Liver (tissue), 10 donors: ENCODE measurements at places on chromosomes 13 and 19. TPM values are rescaled to one million over a fixed set of nuclear protein-coding genes. Genes with fewer than 3 reads are reported as not detected.

GRCh38 chr13:101382086-101382485 lies 34.2 kb downstream of the NALCN start:
- no peak overlapping the region for H3K4me3 ChIP-seq
- no peaks in the 10 kb centered on the region for H3K4me1 ChIP-seq
- DNase-seq: no peak
- no peak overlapping the region for H3K27ac ChIP-seq

- no peak overlapping the region for H3K27ac ChIP-seq
- peak overlapping the region; percentile 60 for H3K4me3 ChIP-seq
- H3K27me3 ChIP-seq: no peaks in the 10 kb centered on the region
- peak; percentile 55 for DNase-seq
Observed at GRCh38 chr19:45496349-45496953, 396 bp downstream of the RTN2 start.

- no peak for DNase-seq
- no peaks in the 10 kb centered on the region for H3K36me3 ChIP-seq
- peak overlapping the region; percentile 78 for H3K27ac ChIP-seq
- H3K4me1 ChIP-seq: peaks cover 39% of the 10 kb centered on the region
- no peaks in the 10 kb centered on the region for H3K27me3 ChIP-seq
Observed at GRCh38 chr19:17074634-17075034, 618 bp downstream of the HAUS8 start.

GRCh38 chr13:37158481-37158880 lies 53.0 kb upstream of the CSNK1A1L start:
- no peak overlapping the region for H3K27ac ChIP-seq
- no peak overlapping the region for H3K4me3 ChIP-seq
- no peak for DNase-seq
- no peaks in the 10 kb centered on the region for H3K27me3 ChIP-seq
- no peaks in the 10 kb centered on the region for H3K4me1 ChIP-seq

GRCh38 chr13:114142137-114142550 lies 9.7 kb upstream of the RASA3 start:
- no peak overlapping the region for H3K4me3 ChIP-seq
- H3K36me3 ChIP-seq: no peaks in the 10 kb centered on the region
- no peaks in the 10 kb centered on the region for H3K4me1 ChIP-seq
- no peaks in the 10 kb centered on the region for H3K27me3 ChIP-seq

- no peak for DNase-seq
- no peak overlapping the region for H3K27ac ChIP-seq
- no peaks in the 10 kb centered on the region for H3K4me1 ChIP-seq
- H3K36me3 ChIP-seq: no peaks in the 10 kb centered on the region
Observed at GRCh38 chr19:30778061-30778460, 405.9 kb downstream of the ZNF536 start.

DNA sequence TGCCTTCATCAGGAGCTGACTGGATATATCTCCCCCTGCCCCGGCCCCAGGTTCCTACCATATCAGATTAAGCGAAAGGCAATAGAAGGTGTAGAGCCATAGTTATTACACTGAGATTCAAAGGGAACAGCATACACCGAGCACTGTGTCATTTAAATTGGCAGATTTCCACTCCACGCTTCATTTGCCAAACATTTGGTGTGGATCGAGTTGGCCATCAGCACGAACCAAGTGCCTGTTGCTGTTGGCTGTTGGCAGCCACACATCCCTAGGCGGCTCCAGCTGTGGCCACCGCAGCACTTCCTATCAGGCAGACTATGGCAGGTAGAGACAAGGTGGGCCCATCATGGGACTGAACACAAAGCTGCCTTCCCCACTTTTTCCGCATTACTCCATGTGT lies 115.8 kb downstream of the CCNA1 start:
- H3K27me3 ChIP-seq: peaks cover 4% of the 10 kb centered on the region
- H3K4me3 ChIP-seq: no peak overlapping the region
- no peaks in the 10 kb centered on the region for H3K36me3 ChIP-seq
- no peak overlapping the region for H3K27ac ChIP-seq
- DNase-seq: no peak

GRCh38 chr19:53818756-53819155 lies 5.4 kb downstream of the NLRP12 start:
- no peak for DNase-seq
- no peak overlapping the region for H3K27ac ChIP-seq
- H3K4me1 ChIP-seq: no peaks in the 10 kb centered on the region
- H3K36me3 ChIP-seq: no peaks in the 10 kb centered on the region

DNA sequence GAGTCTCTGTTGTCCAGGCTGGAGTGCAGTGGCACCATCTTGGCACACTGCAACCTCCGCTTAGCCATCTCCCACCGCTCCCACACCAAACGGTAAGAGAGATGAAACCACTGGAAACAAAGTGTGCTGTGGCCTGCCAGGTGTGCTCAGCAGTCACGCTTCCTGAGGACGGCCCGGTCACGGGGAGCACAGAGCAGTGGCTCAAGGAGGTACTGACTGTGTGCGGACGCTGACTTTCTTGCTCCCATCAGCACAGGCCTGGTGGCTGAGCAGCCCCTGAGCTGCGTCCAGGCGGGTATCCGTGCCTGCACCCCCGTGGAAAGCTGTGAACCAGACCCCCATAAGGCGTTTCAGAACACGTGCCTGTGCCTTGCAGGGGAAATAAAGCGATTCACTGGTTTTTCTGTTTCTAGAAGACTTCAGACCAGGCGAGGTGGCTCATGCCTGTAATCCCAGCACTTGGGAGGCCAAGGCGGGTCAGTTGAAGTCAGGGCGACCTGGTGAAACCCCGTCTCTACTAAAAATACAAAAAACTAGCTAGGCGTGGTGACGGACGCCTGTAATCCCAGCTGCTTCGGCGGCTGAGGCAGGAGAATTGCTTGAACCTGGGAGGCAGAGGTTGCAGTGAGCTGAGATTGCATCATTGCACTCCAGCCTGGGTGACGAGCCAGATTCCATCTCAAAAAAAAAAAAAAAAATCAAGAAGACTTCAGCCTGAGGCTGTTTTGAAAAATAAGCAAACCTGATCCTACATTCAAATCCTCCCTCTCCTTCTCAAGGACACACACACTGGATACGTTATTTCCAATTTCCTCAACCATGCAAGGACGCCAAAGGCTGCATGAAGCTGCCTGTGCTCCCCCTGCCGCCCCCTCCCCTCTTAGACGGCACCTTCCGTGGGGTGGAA lies 25.5 kb downstream of the ADPRHL1 start:
- H3K27me3 ChIP-seq: no peaks in the 10 kb centered on the region
- H3K27ac ChIP-seq: no peak overlapping the region
- no peaks in the 10 kb centered on the region for H3K36me3 ChIP-seq
- no peaks in the 10 kb centered on the region for H3K4me1 ChIP-seq
- no peak overlapping the region for H3K4me3 ChIP-seq
- DNase-seq: no peak

DNA sequence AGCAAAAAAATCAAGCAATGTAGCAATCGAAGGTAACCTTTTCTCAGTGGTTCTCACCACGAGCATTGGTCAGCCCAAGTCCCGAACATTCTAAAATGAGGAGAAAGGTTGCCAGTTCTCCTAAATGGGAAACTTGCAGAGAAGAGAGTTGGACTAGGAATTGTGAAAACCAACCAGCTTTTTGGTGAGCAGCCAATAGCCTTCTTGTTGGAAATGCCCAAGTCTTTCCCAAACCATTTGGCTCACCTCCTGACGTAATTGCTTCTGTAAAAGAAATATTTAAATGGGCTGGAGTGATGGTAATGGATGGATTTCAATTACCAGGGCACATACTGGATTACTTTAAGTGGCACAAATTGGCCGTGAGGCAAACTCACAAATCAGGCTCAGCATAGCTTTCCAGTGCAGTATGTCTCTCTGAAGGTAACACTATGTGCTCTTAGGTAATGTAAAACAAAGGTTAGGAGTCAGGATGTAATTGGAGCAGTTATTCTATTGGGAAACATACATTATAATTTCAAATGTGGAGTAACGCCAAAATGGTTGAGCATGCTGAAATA lies 423.2 kb downstream of the KLF5 start:
- no peak overlapping the region for H3K4me3 ChIP-seq
- H3K36me3 ChIP-seq: no peaks in the 10 kb centered on the region
- no peak for DNase-seq
- no peaks in the 10 kb centered on the region for H3K4me1 ChIP-seq
- no peaks in the 10 kb centered on the region for H3K27me3 ChIP-seq
- no peak overlapping the region for H3K27ac ChIP-seq

- no peak overlapping the region for H3K27ac ChIP-seq
- no peaks in the 10 kb centered on the region for H3K36me3 ChIP-seq
- H3K4me3 ChIP-seq: no peak overlapping the region
- DNase-seq: no peak
- peaks cover 2% of the 10 kb centered on the region for H3K27me3 ChIP-seq
Observed at GRCh38 chr13:110199046-110199831, 107.7 kb downstream of the COL4A1 start.

DNA sequence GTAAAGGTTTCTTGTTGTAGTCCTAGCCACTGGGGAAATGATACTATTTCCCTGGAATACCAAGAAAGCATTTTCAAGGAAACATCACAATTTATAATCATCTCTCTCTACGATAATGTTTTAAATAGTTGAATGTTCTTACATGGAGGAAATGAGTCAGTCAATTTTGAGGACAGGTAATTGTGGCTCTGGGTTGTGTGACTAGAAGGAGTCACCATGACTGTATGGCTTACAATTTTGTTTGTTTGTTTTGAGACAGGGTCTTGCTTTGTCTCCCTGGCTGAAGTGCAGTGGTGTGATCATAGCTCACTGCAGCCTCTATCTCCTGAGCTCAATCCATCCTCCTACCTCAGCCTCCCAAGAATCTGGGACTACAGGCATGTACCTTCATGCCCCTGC lies 47.4 kb downstream of the COG3 start:
- no peaks in the 10 kb centered on the region for H3K27me3 ChIP-seq
- no peak for DNase-seq
- H3K4me1 ChIP-seq: no peaks in the 10 kb centered on the region
- peaks cover 56% of the 10 kb centered on the region for H3K36me3 ChIP-seq
- H3K4me3 ChIP-seq: no peak overlapping the region
- H3K27ac ChIP-seq: no peak overlapping the region

- H3K4me3 ChIP-seq: no peak overlapping the region
- no peaks in the 10 kb centered on the region for H3K27me3 ChIP-seq
- no peak overlapping the region for H3K27ac ChIP-seq
- H3K36me3 ChIP-seq: peaks cover 9% of the 10 kb centered on the region
- H3K4me1 ChIP-seq: peaks cover 27% of the 10 kb centered on the region
Observed at GRCh38 chr19:7916955-7917266, 2.3 kb downstream of the TGFBR3L start.

DNA sequence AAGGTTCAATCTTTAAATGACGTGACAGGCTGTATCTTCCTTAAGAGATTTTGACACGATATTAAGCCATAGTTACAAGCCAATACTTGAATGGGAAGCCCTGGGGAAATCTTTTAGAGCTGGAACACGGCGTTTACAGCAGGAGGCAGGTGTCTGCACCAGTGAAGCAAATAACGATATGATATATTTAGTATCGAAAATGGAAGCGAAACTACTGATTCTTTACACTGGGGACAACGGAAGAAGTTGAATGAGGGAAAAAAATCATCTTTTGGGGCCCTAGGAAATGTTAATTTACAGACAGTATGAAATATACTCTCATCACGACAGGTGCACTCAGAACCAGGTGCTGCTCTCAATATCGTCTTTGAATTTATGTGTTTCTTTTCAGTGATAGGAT lies 793.9 kb upstream of the PCDH20 start:
- no peak overlapping the region for H3K4me3 ChIP-seq
- H3K36me3 ChIP-seq: no peaks in the 10 kb centered on the region
- no peak overlapping the region for H3K27ac ChIP-seq
- DNase-seq: no peak

- H3K4me1 ChIP-seq: no peaks in the 10 kb centered on the region
- DNase-seq: peak; percentile 61
- H3K27ac ChIP-seq: no peak overlapping the region
- H3K27me3 ChIP-seq: no peaks in the 10 kb centered on the region
Observed at GRCh38 chr19:3146677-3147100, 10.9 kb downstream of the GNA15 start.

GRCh38 chr19:5386841-5387240 lies 46.2 kb upstream of the PTPRS start:
- no peak overlapping the region for H3K27ac ChIP-seq
- DNase-seq: no peak
- no peaks in the 10 kb centered on the region for H3K27me3 ChIP-seq
- no peaks in the 10 kb centered on the region for H3K36me3 ChIP-seq
- no peak overlapping the region for H3K4me3 ChIP-seq
- H3K4me1 ChIP-seq: no peaks in the 10 kb centered on the region

DNA sequence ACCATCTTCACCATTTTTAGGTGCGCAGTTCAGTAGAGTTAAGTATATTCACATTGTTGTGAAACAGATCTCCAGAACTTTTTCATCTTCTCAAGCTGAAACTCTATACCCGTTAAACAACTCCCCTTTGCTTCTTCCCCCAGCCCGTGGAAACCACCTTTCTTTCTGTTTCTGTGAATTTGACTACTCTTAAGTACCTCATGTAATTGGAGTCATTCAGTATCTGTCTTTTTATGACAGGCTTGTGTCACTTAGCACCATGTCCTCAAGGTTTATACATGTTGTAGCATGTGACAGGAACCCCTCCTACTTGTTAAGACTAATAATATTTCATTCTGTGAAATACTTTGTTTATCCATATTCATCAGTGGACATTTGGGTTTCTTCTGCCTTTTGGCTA lies 52.8 kb downstream of the TNFRSF19 start:
- H3K36me3 ChIP-seq: no peaks in the 10 kb centered on the region
- H3K4me3 ChIP-seq: no peak overlapping the region
- no peak overlapping the region for H3K27ac ChIP-seq
- no peaks in the 10 kb centered on the region for H3K27me3 ChIP-seq

- H3K4me1 ChIP-seq: peaks cover 11% of the 10 kb centered on the region
- H3K27ac ChIP-seq: no peak overlapping the region
- no peaks in the 10 kb centered on the region for H3K36me3 ChIP-seq
Observed at GRCh38 chr13:70388935-70389334, 280.7 kb upstream of the KLHL1 start.

DNA sequence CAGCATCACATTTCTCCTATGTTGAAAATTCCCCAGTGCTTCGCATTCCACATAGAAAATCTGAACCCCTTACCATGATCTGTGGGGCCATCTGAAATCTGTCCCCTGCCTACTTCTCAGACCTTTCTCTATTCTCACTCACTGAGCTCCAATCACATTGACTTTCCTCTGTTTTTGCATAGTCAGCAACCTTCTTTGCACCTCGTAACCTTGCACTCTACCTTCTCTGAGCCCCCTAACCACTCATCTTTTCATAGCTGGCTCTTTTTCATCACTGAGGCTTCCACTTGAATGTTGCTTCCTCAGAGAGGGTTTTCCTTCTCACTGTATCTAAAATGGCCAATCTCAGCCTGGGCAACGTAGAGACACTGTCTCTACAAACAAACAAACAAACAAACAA lies 286.3 kb downstream of the GPC5 start:
- DNase-seq: no peak
- H3K4me1 ChIP-seq: no peaks in the 10 kb centered on the region
- no peaks in the 10 kb centered on the region for H3K36me3 ChIP-seq
- no peak overlapping the region for H3K4me3 ChIP-seq
- H3K27ac ChIP-seq: no peak overlapping the region
- no peaks in the 10 kb centered on the region for H3K27me3 ChIP-seq

GRCh38 chr19:4593409-4593851 lies 33.9 kb upstream of the SEMA6B start:
- H3K27ac ChIP-seq: no peak overlapping the region
- H3K4me1 ChIP-seq: peaks cover 13% of the 10 kb centered on the region
- no peak overlapping the region for H3K4me3 ChIP-seq
- H3K27me3 ChIP-seq: no peaks in the 10 kb centered on the region

The TPTE2 gene
- not detected for total RNA-seq

The CLIP3 gene
- total RNA-seq: 1.5 TPM

The POGLUT2 gene
- total RNA-seq: 7.5 TPM

The IGFL1 gene
- total RNA-seq: not detected

The TICAM1 gene
- total RNA-seq: 2.1 TPM

The ZNF324 gene
- total RNA-seq: 8.4 TPM

The GRIN2D gene
- total RNA-seq: 0.17 TPM

The ZNF628 gene
- total RNA-seq: 1.9 TPM

The KLHL1 gene
- not detected for total RNA-seq

The SIGLEC12 gene
- total RNA-seq: 0.84 TPM
